SJSA1 (cell line): ENCODE measurements at places on chromosomes 16 and 17. TPM values are rescaled to one million over a fixed set of nuclear protein-coding genes. Genes with fewer than 3 reads are reported as not detected.

GRCh38 chr17:29591146-29591736, 1.7 kb upstream of the ANKRD13B start:
- DNase-seq: no peak

- no peak for DNase-seq
Measured at GRCh38 chr17:67496286-67496685, 119.2 kb downstream of the PITPNC1 start.

DNA sequence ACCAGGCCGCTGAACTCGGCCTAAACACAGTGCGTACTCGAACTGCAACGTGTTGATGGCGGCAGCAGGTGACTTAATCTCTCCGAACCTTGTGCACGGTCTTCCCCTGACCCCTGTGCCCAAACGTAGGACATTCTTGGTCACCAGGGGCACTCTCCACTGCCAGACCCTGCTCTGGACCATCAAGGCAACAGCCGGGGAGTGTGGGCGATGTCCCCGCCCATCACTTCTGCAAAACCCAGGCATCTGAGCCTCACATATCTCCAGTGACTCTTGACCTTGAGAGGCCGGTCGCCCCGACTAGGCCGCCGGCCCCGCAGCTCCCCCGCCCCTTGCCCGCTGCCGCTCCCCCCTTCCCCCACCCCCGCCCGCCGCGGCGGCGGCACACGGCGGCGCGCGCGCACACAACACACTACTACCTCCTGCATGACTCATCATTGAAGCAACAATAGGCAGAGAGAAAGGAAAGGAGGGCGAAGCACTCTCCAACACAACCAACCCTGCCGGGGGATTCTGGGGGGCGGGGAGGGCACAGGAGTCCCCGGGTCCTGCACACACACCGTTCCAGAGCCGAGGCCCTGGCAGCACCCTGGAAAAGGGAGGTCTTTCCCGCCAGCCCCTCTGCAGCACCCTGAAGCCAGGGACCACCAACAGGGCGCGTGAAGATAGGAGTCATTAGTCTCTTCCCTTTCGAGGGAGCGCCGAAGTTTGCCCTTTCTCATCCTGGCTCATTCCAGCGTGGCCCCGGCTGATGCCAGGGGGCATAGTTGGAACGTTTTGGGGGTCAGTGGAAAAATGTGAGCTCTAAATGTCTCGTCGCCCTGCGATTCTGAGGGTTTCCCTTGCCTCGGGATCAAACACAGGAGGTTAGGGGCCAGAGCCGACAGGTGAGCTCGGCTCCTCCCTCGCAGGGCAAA, 1.9 kb downstream of the MNT start:
- DNase-seq: peak; percentile 79

- no peak for DNase-seq
Measured at GRCh38 chr17:78529871-78530670, 47.1 kb downstream of the DNAH17 start.

DNA sequence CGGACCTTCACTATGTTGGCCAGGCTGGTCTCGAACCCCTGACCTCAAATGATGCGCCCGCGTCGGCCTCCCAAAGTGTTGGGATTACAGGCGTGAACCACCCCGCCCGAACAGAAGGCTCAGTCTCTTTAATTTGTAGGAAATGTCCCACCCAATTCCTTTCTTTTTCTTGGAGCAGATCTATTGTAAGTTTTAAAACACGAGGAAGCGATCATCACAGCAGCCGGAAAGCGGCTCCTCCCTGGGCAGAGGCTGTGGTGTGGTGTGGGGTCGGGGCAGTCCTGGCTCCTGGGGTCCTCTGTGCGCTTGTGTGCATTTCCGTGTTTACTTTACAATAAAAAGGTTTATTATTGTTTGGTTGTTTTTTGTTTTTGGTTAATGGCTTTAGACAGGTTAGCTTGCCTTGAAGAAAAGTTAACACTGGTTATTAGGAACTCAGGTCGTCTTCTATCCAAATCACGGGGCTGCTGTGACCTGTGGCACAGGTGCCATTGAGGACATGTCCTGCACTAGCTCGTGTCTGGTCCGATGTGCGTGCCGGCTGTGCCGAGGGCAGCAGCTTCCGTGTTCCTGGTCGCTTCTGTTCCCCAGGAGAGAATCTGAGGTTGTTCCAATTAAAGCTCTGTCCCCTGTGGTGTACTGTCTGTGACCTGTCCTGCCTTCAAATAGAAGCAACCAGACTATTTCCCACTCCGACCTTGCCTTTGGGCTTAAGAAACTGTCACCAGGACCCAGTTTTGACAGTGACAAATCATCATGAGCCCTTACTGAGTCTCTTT, 83.1 kb downstream of the SEC14L1 start:
- no peak for DNase-seq

GRCh38 chr16:87380881-87381280, 2.7 kb downstream of the FBXO31 start:
- no peak for DNase-seq

GRCh38 chr16:78154729-78155461, 55.4 kb downstream of the WWOX start:
- no peak for DNase-seq

GRCh38 chr17:48198950-48199541, 91.5 kb downstream of the SNX11 start:
- peak; percentile 66 for DNase-seq

- DNase-seq: no peak
Measured at GRCh38 chr16:2473999-2474876, 689 bp upstream of the TBC1D24 start.

Gene TPSB2
- not detected in 2 replicates for total RNA-seq

Gene EPX
- total RNA-seq: not detected in 2 replicates

Gene PRRT2
- 0.11 TPM in 1 of 2 replicates, not detected in the other for total RNA-seq

Gene ORAI3
- total RNA-seq: 8.7 and 9.1 TPM in 2 replicates
